ENCODE measurements at places on chromosomes 7 and 10.

GRCh38 chr10:78367751-78368150, 334.1 kb downstream of the RPS24 start:
- no peak for DNase-seq

DNA sequence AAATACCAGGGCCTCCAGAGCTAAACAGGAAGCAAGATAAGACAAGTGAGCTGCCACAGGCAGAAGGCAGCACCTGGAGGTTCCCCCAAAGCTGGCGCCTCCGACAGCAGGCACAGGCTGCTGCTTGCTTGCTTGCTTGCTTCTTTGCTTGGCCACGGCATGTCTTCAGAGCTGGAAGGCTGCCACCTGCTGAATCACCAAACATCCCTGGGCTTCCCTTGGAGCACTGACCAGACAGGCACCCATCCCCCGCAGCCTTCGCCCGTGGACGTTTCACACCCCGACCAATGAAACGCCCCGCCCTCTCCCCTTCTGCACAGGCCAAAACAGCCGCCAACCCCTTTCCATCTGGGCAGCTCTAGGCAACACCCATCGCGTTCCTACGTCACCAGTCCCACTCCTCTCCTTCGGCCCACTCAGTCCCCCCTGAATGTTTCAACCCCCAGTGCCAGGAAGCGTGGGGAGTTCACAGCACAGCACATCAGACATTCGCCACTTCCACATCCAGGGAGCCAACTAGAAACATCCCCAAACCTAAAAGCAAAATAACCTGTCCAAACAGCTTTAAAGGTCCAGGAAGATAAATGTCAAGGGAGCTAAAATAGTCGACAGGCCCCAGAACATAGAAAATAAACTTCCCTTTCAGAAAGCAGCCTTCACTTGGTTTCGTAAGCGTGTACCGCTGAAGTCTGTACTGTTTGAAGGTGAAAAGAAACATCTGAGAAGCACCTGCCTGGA, 1.6 kb downstream of the SGMS1 start:
- DNase-seq, result peak; percentile 92

DNA sequence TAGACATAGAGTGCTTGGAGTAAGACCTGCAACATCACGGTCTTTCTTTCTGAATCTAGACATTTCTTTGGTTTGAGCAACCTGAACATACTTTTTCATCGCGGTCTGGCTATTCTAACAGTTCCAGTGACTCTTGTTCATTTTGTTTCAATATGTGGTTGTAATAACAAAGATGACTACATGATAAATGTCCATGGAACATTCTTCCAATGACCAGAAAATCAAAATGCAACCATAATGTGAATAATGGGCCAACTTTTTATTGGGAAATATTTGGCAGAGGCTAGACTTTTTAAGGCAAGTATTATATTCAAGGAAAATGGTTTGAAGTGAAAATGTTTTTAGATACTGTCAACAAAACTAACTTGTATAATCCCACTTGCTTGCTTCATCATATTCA, 282.5 kb downstream of the INHBA start:
- peak; percentile 13 for DNase-seq

DNA sequence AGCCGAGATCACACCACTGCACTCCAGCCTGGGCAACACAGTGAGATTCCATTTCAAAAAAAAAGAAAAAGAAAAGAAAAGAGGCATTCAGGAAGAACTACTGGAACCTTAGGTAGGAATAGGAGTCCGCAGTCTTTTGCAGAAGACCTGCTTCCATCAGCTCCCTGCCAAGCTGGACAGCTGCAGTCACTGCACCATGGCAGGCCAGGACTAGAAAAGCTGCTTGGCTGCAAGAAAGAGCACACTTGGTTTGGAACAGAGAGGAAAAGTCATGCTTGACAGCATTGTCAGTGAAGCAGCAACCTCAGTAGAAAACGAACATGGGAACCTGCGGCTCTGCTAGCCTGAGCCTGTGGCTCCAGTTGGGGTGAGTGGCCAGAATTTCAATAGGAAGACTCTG, 104.3 kb downstream of the MARCHF5 start:
- no peak for DNase-seq

DNA sequence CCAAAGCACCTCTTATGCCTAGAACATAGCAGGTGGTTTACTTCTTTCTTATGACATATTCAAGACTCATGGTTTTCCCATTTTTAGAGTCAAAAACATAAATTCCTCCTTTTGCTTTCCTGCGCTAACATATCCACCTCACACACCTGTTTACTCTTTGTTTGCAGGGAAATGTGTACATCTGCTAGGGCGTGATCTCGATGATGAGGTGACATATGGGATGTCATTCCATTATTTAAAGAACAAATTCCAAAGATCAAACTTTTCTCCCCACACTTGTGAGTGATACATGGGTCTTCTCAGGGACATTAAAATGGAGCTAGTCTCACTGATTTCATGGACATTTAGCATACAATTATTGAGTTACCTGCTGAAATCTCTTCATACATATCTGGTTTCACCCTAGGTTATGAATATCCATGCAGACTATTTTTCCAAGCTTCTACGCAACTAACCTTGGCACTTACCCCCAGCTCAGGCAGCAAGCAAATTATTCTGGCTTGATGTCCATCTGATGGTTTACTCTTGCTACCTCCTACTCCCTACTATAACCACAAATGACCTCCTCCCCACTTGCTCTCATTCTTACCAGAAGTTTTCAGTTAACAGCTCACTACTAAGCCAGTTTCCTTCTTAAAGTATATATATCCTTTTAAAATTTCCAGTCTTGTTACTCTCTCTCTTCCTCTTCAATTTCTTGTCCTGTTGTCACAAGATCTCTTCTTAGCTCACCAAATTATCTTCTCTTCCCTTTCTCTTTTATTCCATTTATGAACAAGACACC, 208.5 kb downstream of the RNLS start:
- no peak for DNase-seq

DNA sequence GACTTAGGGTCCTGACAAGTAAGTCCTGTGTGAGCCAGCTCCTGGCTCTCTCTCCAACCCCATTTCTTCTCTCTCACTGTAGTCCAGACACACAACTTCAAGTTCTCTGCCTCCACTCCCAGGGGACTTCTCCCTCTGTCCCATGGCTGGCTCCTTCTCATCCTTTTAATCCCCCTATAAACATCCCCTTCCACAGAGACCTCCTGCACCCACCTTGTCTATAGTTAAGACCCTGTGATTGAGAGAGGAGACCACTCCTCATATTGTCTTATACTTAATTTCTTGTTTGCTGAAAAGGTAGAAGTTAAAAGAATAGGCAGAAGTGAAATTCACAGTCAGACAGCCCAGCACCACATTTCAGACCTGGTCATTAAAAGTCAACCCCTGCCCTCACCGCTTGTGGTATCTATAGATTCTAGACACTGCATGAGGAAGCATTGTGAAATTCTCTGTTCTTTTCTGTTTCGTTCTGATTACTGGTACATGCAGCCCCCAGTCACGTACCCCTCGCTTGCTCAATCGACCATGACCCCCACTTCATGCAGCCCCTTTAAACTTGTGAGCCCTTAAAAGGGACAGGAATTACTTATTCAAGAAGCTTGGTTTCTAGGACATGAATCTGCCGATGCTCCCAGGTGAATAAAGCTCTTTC, 125.6 kb upstream of the FRMD4A start:
- DNase-seq, result no peak

DNA sequence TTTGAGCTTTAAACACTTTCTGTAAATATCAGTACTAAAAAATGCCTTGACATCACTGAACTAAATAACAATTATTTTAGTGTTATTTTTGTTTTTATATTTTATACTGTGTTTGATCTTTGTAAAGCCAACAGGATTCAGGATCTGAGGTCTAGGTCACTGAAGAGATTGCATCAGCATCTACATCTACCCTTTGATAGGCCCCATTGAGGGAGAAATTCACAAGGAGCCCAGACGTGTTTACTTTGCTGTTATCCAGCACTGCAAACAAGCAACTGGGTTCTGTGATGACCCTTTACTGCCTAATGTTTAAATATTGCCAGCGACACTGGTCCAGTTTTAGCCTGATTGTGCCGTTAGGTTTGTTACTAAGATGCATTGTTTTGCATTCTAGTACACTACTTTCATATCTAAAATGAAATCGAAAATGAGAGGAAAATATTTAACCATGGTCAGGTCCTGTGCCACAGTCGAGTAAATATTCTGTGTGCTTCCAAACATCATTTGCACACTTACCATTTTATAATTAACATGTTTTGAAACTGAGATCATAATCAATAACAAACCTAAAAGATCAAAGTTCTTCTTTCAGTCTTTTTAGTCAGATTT, 48.7 kb downstream of the SP8 start:
- no peak for DNase-seq

GRCh38 chr10:128322950-128323349, 196.7 kb upstream of the MKI67 start:
- DNase-seq, result peak; percentile 4

DNA sequence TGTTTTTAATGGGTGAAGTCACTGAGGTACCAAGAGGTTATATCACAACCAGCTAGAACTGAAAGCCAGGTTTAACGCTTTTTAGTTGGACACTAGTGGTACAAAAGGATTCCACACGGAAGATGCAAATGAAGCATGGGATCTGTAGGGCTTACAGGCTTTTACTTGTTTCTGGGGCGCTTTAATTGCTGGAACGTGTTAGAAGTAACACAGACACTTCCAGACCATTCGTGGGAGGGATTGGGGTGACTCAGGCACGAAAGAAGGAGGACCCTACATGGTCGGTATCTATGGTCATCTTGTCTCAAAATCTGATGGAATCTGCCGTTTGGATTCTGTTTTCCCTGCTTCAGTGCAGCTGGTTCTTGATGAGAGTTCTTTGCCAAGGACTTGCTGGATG, 1.0 kb downstream of the YKT6 start:
- DNase-seq, result no peak

DNA sequence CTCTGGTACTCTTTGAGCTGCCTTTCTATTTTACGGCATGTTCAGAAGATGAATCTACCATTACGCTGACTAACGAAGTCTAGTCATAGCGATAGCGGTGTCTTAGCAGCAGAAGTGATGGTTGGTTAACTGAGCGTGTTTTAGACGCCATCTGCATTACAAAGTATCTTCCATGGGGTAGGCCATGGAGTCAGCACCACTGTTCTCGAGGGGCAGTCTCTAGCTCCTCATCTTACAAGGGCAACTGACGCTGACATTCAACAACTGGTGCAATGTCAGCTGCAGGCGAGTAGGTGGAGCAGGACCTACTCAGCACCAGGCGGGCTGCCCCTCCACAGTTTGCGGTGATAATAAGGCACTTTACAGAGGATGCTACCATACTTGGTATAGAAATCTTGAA, 88.7 kb downstream of the ADARB2 start:
- DNase-seq, result no peak

DNA sequence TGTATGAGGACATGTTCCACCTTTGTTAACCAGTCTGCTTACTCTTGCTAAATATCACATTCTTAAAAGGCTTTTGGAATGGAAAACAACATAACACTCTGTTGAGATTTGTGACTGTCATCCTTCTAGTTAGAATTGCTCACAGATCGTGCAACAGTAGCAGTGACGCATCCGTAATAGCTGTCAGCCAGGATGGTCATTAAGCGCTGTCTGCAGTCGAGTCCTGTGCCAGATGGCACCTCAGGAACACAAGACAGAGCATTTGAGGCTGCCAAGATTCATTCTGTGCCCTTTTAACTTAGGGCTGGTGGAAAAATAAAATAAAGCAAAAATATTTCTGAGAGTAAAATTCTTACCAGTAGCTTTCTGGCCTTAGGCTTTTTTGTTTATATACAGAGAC, 348.6 kb downstream of the ANKRD7 start:
- no peak for DNase-seq

- DNase-seq, result no peak
Observed at GRCh38 chr10:8063128-8063908, 8.8 kb downstream of the GATA3 start.

- no peak for DNase-seq
Observed at GRCh38 chr7:140479739-140480084, 407 bp upstream of the MKRN1 start.

DNA sequence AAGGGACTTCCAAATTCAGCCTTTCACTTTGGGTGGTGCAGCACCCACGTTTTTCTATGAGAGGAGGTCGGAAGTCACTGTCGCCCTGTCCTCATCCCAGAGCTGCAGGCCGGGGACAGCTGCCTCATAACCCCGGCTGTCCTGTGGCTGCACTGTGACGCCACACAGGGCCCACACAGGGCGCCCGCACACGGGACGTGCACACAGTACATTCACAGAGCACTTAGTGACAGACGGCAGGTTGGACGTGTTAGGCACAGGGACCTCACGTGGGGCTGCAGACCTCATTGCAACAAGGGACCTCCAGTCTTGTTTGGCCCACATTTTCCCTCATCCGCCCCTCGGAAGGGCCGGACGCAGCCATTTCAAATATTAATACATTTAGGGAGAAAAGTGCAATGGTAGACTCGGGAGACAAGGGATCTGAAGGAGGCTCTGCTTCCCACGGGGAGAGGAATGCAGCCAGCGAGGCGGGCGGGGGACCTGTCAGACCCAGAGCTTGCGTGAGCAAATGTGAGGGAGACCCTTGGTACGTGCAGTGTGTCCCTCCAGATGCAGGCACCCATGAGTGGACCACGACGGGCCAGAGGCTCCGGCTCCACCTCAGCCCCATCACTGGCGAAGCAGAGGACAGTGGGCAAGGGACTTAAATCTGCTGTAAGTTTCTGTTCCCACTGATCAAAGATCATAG, 86.7 kb downstream of the VOPP1 start:
- no peak for DNase-seq
